Stimulated activated CD8-positive, alpha-beta memory T cell treated with anti-CD3 and anti-CD28 coated beads, Interleukin-12 subunit alpha, Interleukin-12 subunit beta, amount 100 ng/mL, for 4 hours (primary cell): ENCODE measurements at places on chromosomes 13 and 19.
A peak's percentile ranks its signal among the peaks of the same experiment; 100 is the strongest.

GRCh38 chr13:92806215-92806614, 420.4 kb upstream of the GPC6 start:
- no peak for DNase-seq

DNA sequence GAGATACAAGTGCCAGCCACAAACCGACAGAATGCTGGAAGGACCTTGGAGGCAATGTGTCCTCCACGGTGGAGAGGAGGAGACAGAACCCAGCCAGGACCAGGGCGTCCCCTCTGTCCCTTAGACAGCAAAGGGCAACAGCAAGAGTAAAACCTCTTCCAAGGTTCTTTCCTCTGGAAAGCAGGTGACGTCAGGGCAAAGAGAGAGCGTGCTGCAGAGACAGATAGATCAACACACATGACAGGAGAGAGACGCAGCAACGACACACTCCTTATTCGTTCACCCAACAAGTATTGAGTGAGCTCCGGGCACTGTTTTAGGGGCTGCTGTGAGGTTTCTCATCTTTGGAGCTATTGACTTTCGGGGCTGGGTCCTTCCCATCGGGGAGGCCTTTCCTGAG, 1.3 kb upstream of the GALP start:
- no peak for DNase-seq

DNA sequence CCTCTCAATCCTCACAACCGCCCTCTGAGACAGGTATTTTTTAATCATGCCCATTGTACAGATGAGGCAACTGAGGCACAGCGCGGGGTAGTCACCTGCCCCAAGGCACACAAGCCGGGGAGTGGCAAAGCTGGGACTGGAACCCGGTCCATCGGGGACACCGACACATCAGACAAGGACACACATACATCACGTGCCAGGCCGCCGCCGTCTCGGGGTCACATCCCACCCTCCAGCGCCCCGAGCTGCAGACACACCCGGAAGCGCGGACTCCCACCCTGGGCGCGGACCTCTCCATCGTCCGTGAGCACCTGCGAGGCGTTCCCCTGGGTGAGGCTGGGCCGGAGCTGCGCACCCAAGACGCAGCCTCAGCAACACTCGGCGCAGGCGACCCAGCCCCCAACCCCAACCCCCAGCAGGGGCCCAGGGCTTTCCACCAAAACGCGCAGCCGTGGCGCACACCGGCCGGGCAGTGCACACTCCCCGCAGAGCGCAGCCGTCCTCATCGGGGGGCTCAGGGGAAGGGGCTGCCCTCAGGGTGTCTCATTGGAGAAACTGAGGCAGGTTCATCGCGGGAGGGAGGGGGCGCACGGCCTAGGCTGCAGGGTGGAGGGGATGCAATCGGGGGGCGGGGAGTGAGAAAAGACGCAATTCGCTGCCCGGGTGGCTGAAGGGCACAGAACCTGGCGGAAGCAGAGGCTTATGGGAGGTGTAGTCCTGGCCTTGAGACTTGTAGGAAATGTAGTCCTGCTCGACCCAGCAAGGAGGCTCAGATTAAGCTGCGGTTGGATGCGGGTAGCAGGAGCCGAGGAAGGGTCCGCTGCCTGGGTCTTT, 1.9 kb upstream of the LMTK3 start:
- peak; percentile 48 for DNase-seq

DNA sequence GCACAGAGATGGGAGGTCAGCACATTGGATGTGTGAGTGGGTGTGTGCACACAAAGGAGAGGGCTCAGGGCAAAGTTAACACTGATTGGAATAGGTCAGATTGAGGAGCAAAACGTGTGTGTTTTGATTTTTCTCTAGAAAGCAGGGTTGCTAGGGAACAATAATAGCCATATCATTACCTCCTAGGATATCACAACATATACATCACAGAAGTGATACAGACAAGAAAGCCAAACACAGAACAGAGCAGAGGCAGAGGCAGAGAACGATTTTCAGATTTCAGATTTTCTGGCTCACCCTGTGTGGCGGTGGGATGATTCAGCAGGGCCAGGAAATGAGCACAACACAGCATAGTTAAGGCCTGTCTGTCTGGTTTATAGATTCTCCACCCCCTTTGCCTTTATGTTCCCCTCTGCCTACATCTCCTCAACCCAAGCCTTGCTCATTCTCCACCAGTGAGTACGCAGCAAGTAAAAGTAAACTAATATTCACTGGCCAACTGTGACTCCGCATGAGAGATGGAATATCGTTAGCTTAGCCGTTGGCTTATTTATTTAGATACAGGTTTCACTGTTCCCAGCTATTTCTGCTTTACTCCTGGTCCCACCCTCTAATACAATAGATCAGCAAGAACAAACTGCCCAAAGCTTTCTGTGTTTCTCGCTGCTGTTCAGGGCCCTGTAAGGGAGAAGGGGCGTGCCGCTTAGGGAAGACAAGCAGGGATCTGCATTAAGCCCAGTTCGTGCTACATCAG, 182.7 kb upstream of the TSC22D1 start:
- DNase-seq, result no peak

- DNase-seq, result no peak
These were observed 102.8 kb downstream of the TEX29 start for GRCh38 chr13:111423168-111423785.
